Activated naive CD8-positive, alpha-beta T cell treated with anti-CD3 and anti-CD28 coated beads for 36 hours (primary cell): ENCODE measurements at places on chromosomes 4 and X. TPM values are rescaled to one million over a fixed set of nuclear protein-coding genes. Genes with fewer than 3 reads are reported as not detected.

Gene NMU
- 0.56 TPM for total RNA-seq

DNA sequence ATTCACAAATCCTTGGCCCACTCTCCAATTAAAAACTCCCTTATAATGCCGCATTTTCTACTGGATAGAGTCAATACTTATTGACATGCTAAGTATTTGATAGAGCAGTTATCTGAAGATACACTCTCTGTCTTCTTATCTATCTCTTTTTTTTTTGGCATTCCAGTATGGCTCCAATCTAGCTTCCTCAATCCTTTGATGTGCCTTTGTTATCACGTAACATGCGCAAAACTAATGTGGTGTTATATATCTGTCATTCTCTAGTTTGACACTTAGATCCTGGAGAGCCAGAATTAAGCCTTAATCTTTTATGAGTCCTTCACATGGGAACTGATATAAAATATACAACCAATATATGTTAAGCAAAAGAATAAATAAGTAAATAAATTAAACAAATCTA, 54.7 kb downstream of the VSIG4 start:
- no peak overlapping the region for H3K27ac ChIP-seq
- no peak for DNase-seq
- H3K27me3 ChIP-seq, result no peaks in the 10 kb centered on the region

GRCh38 chr4:7337196-7338058, 97.3 kb downstream of the PSAPL1 start:
- H3K27me3 ChIP-seq, result peaks cover 7% of the 10 kb centered on the region
- no peaks in the 10 kb centered on the region for H3K4me1 ChIP-seq
- H3K27ac ChIP-seq, result no peak overlapping the region
- H3K4me3 ChIP-seq, result no peak overlapping the region

Gene SH3TC1
- 7.8 TPM for total RNA-seq

DNA sequence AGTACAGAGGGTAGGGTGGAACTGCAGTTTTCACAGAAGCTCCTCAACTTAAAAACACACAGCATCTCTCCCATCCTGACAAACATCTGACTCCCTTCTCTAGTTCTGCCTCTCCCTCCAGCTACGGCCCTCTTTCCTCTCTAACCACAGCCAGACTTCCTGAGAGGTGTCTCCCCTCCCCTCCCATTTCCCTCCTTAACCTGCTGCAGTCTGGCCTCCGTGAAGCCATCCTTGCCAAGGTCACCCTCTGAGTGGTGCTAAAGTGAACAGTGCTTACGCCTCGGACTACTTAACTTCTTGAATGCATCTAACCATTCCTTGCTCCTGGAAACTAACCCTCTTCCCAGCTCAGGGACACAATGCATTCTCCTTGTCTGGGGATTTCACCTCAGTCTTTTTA, 53.3 kb downstream of the RTL5 start:
- no peak overlapping the region for H3K4me3 ChIP-seq
- no peaks in the 10 kb centered on the region for H3K36me3 ChIP-seq
- H3K27me3 ChIP-seq, result no peaks in the 10 kb centered on the region
- no peak for DNase-seq
- H3K4me1 ChIP-seq, result peaks cover 7% of the 10 kb centered on the region
- H3K27ac ChIP-seq, result no peak overlapping the region

Gene SPANXA1
- not detected for total RNA-seq

DNA sequence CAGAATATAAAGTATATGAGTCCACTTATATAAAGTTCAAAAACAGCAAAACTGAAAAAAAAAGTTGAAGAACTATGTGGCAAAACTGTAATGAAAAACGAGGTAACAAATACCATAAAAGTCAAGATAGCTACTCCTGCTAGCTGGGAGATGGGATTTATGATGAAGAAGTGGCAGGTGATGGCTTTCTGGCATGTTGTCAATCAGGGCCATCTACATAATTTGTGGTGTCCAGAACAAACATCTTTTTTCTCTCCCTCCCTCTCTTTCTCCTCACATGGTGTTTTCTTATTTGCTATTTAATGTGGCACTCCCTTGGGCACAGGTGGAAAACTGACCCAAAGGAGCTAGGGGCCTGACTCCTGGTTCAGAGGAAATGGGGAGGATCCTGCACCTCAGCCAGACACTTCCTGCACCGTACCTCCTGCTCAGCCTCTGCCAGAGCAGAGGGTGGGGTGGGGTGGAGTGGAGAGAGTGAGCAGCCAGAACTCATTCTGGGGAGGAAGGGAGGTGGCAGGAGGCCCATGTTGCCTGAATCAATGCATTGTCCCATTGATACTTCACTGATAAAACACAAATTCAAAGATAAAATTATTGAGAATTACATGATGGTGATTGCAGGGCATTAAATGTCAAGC, 5.3 kb upstream of the SAP30 start:
- H3K27ac ChIP-seq, result peak overlapping the region; percentile 42
- no peak overlapping the region for H3K4me3 ChIP-seq
- H3K36me3 ChIP-seq, result no peaks in the 10 kb centered on the region
- H3K4me1 ChIP-seq, result peaks cover 19% of the 10 kb centered on the region

GRCh38 chrX:44874420-44875184, 1.6 kb downstream of the KDM6A start:
- peak overlapping the region; percentile 98 for H3K27ac ChIP-seq
- peaks cover 1% of the 10 kb centered on the region for H3K4me1 ChIP-seq
- H3K36me3 ChIP-seq, result peaks cover 9% of the 10 kb centered on the region

GRCh38 chr4:85632981-85633380, 158.0 kb downstream of the ARHGAP24 start:
- H3K27ac ChIP-seq, result no peak overlapping the region
- DNase-seq, result no peak
- peaks cover 1% of the 10 kb centered on the region for H3K36me3 ChIP-seq
- no peak overlapping the region for H3K4me3 ChIP-seq
- H3K27me3 ChIP-seq, result no peaks in the 10 kb centered on the region
- no peaks in the 10 kb centered on the region for H3K4me1 ChIP-seq

DNA sequence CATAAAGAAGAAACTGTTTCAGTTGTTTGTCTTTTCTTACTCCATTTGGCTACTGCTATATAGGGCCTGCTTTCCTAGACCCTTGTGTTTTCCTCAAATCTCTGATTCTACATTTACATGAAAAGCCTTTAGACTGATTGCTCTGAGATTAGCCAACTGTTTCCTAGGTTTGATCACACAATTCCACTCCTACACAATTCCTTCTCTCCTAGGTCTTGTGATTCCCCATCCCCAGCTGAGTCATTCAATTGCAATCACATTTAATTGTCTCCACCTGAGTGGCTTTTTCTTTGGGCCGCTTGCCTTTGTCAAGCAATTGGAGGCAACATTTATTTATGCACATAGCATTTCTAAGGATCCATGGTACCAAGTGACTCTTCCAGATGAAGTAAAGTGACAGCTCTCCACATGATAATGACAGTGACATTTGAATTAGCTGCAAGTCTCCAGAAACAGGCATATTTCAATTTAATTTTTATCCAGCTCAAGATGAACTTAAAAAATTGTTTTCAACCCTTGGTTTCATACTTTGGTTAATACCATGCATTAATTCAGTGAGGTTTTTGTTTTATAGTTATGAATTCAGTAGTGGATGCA, 35.8 kb downstream of the ATXN3L start:
- H3K36me3 ChIP-seq, result peaks cover 3% of the 10 kb centered on the region
- H3K4me3 ChIP-seq, result no peak overlapping the region
- H3K27ac ChIP-seq, result no peak overlapping the region

- H3K4me3 ChIP-seq, result no peak overlapping the region
- H3K4me1 ChIP-seq, result no peaks in the 10 kb centered on the region
Measured at GRCh38 chr4:39543034-39543433, 15.8 kb upstream of the UGDH start.

GRCh38 chr4:168715896-168716295, 219.0 kb downstream of the PALLD start:
- H3K27ac ChIP-seq, result no peak overlapping the region
- DNase-seq, result no peak
- peaks cover 10% of the 10 kb centered on the region for H3K4me1 ChIP-seq
- H3K27me3 ChIP-seq, result peaks cover 3% of the 10 kb centered on the region
- H3K4me3 ChIP-seq, result no peak overlapping the region

Gene MAOA
- total RNA-seq, result 0.60 TPM

DNA sequence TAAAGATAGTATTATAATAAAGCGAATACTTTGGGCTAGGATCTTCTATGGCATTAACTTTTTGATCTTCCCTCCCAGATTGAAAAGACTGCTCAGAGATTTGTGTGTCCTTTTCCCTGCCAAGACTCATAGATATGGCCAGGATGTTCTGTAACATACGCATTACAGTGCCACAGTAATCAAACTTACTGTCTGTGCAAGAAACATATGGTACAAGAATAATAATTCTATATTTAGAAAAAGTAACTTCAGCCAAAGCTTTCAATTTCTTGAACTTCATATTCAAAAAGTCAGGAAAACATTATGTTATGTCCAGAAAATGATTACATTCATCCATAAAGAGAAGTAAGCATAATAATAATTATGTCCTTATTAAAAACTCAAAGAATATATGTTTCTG, 100.9 kb upstream of the GUCY1A1 start:
- DNase-seq, result no peak
- H3K36me3 ChIP-seq, result no peaks in the 10 kb centered on the region
- H3K4me1 ChIP-seq, result no peaks in the 10 kb centered on the region
- H3K4me3 ChIP-seq, result no peak overlapping the region
- H3K27me3 ChIP-seq, result peaks cover 10% of the 10 kb centered on the region

DNA sequence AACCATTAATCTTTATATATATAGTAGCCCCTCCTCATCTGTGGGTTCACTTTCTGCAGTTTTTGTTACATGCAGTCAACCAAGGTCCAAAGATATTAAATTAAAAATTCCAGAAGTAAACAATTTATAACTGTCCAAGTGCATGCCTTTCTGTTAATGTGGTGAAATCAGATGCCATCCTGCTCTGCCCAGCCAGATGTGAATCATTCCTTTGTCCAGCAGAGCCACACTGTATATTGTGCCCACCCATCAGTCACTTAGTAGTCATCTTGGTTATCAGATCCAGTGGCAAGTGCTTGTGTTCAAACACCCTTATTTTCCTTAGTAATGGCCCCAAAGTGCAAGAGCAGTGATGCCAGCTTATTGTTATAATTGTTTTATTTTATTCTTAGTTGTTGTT, 17.2 kb upstream of the PRDM5 start:
- peaks cover 3% of the 10 kb centered on the region for H3K36me3 ChIP-seq
- no peak overlapping the region for H3K4me3 ChIP-seq

DNA sequence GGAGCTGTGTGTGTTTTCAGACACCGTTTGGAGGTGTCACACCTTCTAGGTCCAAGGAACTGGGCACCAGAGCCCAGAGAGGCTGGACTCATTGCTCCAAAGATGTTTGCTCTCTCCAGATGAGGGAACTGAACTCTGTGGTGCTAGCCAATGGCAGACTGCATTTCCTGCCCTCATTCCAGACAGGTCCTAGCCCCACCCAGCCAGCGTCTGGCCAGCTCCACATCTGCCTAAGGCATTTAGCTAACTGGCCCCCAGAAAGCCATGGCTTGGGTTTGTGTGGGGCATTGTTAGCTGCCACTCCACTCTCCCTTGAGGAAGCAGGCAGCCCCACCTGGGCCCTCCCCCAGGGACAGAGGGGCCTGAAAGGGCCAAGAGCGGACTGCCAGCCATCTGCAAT, 11.4 kb downstream of the FGD1 start:
- H3K27me3 ChIP-seq, result no peaks in the 10 kb centered on the region
- no peaks in the 10 kb centered on the region for H3K4me1 ChIP-seq
- H3K36me3 ChIP-seq, result no peaks in the 10 kb centered on the region

- no peak overlapping the region for H3K27ac ChIP-seq
- no peaks in the 10 kb centered on the region for H3K4me1 ChIP-seq
- H3K4me3 ChIP-seq, result no peak overlapping the region
- no peaks in the 10 kb centered on the region for H3K27me3 ChIP-seq
- H3K36me3 ChIP-seq, result no peaks in the 10 kb centered on the region
Measured at GRCh38 chr4:116387937-116388474, 697.4 kb downstream of the TRAM1L1 start.

DNA sequence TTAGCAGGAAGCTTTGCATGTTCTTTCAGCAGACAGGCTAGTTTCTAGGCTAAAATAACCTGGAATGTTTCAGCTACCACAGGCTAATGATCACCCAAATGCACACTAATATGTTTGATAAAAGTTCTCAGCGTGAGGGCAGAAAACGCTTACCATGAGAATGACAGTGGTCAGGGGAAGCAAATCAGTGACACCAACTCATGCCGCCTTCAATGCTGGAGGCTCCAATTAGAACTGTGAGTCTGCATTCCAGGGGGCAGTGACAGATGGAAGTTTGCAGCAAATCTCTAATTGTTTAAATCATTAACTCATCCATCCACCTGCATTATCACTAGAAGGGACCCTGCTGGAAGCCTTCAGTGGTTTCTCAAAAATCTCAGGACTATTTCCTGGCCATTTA, 43.2 kb downstream of the ANOS1 start:
- no peaks in the 10 kb centered on the region for H3K36me3 ChIP-seq
- peaks cover 4% of the 10 kb centered on the region for H3K27me3 ChIP-seq
- no peak overlapping the region for H3K27ac ChIP-seq
- DNase-seq, result no peak
- no peak overlapping the region for H3K4me3 ChIP-seq

Gene ENAM
- not detected for total RNA-seq

DNA sequence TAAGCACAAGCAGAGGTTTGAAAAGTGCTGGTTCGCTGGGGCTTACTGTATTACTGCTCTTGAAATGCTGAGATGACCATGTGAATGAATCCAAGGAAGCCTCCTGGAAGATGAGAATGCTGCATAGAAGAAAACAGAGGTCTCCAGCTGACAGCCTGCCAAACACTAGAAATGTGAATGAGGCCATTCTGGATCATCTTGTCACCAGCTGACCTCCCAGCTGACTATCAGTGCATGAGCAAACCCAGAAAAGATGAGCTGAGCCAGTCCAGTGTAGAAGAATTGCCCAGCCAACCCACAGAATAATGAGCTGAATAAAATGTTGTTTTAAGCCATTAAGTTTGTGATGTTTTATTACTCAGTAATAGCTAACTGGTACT, 49.1 kb upstream of the DYNLT3 start:
- DNase-seq, result no peak
- no peaks in the 10 kb centered on the region for H3K27me3 ChIP-seq
- H3K36me3 ChIP-seq, result no peaks in the 10 kb centered on the region
- H3K27ac ChIP-seq, result no peak overlapping the region
- H3K4me3 ChIP-seq, result no peak overlapping the region

Gene BOD1L1
- 34.8 TPM for total RNA-seq

DNA sequence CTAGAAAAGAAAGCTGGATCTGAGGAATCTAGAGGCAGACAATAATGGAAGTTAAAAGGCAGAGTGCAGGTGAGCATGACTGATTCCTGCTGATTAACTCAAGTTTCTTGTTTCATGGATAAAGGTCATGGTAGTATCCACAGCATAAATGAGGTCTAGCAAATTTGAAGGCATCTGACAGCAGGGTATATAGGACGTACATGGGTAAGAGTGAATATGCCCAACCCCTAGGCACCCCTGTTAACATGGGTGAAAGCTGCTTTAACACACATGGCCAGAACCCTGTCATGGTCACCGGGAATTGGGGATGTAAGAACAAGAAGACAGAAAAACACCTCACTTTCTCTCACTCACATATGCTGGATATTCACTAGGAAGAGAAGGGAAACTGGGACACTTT, 25.0 kb downstream of the NLRP2B start:
- no peak overlapping the region for H3K27ac ChIP-seq
- no peaks in the 10 kb centered on the region for H3K36me3 ChIP-seq
- H3K4me1 ChIP-seq, result no peaks in the 10 kb centered on the region
- no peak for DNase-seq
